Stimulated activated CD8-positive, alpha-beta memory T cell treated with anti-CD3 and anti-CD28 coated beads, Interleukin-7, amount 100 ng/mL, for 4 hours (primary cell): ENCODE measurements at places on chromosomes 4 and X.

DNA sequence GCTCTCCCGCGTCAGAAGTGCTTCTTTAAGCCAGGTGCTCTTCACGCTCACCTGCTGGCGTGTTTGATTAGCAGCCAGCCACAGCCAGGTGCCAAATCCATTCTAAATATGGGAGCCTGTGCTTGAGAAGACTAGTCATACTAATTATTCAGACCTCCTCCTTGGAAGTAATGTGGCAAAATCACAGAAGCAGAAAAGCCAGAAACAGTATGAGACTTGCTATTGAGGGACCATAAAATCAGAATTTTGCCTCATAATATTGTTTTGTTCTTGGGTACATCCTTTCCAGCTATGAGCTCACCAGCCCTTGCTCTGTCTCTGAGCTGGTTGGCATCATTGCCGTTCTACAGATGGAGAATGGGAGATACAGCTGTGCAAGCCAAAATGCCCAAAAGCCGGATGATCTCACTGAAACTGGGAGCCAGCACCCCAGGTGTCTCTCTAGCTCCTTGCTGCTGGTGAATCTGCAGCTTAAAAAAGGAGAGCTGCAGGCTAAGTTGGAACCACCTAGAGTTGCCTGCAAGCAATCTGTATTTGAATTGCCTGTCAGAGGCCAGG lies 205.4 kb downstream of the SHROOM3 start:
- no peak for DNase-seq

GRCh38 chrX:40088299-40088625 lies 9.5 kb downstream of the BCOR start:
- no peak for DNase-seq

GRCh38 chr4:2888886-2889285 lies 45.2 kb downstream of the ADD1 start:
- no peak for DNase-seq

GRCh38 chr4:152817331-152817730 lies 37.6 kb downstream of the ARFIP1 start:
- no peak for DNase-seq

GRCh38 chr4:124427095-124427767 lies 285.3 kb downstream of the ANKRD50 start:
- no peak for DNase-seq

GRCh38 chr4:16896881-16897750 lies 1.3 kb downstream of the LDB2 start:
- DNase-seq, result no peak

DNA sequence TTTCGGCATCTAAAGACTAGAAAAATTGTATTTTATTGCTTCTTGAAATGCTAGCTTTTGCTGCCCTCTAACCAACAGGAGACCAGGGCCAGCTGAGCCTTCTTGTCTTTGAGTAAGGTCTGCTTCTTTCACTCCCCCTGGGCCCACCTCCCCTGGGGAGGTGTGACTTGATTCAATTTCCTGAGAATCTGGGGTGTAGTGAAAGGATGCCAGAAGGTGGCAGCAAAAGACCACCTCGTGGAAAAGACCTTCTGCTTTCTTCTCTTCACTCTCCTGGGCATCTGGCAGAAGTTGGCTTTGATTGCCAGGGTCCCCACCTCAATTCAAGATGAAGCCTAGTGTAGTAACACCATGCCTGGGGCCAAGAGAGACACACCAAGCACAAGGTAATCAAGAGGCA lies 96.5 kb upstream of the MAOA start:
- DNase-seq, result no peak

GRCh38 chrX:101659601-101660063 lies at the start of gene ARMCX2:
ARMCX2 (minus strand) TSS chrX:101659850; CDS start chrX:101657588, 2,262 bp downstream.
- DNase-seq, result no peak

- peak; percentile 19 for DNase-seq
These were observed at the start of gene SPINK2 for GRCh38 chr4:56821381-56822243. SPINK2 (minus strand) TSS chr4:56821701; CDS start chr4:56821662, 39 bp downstream.

- no peak for DNase-seq
These were observed 39.7 kb downstream of the NUDT9 start for GRCh38 chr4:87462102-87462501.

DNA sequence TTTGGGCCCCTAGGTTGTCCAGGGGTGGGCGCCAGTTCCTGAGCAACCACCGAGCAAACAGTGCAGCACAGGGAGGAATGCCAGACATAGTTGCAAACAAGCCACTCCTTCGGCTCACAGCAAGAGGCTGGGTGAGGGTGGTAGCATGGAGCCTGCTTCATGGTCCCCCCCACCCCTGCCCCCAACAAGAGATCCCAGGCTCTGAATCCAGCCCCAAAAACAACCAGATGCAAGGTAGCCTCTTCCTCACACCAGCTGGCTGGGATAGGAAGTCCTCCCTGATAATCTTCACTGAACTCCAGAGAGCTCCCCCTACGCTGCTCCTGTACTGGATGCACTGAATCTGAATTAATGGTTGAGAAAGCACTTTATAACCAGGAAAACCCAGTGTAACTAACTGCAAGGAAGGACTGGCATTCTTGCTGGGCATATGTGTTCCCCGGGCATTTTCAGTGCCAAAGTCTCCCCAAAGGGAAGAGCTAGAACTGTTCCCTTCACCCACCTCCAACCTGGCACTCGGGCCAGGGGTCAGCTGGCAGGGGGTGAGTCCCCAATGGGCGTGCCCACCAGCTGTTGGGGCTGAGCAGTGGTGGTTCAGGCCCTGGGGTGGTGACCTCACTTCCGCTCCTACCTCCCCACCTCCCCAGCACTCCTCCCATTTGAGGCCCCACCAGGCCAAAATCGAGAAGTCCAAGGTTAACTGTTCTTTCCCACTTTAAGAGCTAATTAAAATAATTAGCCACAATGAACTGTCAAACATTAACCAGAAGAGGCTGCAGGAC lies 1.5 kb downstream of the ELF4 start:
- DNase-seq, result no peak

- no peak for DNase-seq
These were observed 88.1 kb downstream of the RTL5 start for GRCh38 chrX:72043636-72044035.

DNA sequence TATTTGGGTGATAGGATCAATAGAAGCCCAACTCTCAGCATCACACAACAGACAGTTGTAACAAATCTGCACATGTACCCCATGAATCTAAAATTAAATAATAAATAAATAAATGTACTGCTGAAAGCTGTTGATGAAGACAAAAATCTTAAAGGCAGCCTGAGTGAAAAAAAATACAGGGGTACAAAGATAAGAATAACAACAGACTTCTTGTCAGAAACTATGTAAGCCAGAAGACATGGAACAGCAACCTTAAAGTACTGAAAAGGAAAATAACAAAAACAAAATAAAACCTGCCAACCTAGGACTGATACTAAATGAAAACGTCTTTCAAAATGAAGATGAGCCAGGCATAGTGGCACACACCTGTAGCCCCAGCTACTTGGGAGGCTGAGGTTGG lies 25.0 kb upstream of the PDLIM5 start:
- no peak for DNase-seq

DNA sequence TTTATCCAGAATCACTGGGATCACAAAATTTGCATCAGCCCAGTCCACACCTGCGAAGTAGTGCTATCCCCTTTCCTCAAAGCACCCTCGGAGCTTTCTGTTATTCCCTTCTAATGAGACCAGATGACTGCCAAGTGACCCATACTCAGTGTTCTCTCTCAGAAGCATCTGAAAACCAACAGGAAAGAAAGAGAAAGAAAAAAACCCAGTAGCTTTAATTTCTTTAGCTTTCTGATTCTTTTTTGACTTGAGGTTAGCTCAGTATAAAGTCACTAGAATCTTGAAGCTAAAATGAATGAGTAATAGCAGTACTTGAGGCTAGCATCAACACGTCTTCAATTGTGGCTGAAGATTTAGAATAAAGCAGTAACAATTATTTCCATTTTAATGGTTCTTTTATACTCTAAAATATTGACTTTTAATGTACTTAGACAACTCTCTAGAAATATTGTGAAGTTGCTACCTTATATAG lies 124.4 kb downstream of the ANK2 start:
- no peak for DNase-seq

- no peak for DNase-seq
These were observed 69.8 kb upstream of the CAPN6 start for GRCh38 chrX:111340054-111340453.

GRCh38 chr4:129233691-129234090 lies 137.7 kb downstream of the C4orf33 start:
- DNase-seq, result no peak

GRCh38 chr4:139957986-139958738 lies 195.8 kb downstream of the MAML3 start:
- no peak for DNase-seq

DNA sequence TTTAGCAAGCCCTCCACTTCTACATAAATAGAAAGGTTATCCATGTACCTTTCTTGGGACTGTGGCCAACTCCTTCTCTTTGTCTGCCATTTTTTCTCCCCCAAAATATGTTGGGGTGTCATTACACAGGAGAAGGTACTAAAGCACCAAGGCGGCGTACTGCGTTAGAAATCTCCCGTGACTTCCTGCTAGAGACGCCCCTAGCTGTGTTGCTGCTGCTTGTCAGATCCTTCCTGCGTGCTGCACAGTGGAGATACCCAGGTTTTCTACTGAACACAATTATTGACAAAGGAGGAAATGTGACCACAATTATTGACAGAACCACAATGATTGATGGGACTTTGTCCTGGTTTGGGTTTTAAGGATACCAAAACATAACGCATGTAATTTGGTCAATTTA lies 97.7 kb downstream of the EFHC2 start:
- no peak for DNase-seq

DNA sequence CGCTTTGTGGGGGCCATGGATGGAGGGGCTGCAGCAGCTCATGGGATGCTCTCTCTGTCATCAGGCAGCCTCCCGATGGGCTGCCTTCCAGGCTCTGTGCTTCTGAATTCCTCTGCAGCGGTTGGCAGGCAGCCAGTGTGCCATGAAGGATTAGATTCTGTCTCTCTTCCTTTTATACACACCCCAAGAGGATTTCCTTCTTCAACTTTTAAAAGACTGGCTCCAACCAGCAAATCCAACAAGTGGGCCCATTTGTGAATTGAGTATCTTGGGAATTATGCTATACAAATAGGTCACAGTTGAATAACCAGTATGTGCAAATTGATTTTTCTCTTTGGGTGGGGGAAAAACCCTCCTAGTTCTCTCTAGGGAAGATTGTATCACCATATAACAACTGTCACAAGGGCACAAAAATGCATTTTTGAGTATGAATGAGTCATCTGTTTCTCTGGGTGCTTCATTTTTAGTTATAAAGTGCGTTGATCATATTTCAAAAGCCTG lies 96.8 kb upstream of the FAT1 start:
- DNase-seq, result no peak

DNA sequence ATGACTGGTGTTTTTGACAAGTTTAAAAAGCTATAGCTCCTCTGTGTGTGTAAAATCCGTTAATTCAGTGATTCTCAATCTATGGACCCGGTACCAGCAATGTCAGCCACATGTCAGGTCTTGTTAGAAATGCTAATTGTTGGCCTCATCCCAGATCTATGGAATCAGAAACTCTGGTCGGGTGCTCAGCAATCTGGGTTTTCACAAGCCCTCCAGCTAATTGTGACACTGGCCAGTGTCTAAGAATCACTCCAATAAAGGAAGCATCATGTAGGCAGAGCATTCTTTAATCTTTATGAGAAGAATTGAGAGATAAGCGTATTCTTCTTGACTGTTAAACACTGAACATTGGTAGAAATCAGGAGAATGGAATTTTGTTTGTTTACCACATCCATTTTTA lies 1498.2 kb upstream of the TENM3 start:
- DNase-seq, result no peak

DNA sequence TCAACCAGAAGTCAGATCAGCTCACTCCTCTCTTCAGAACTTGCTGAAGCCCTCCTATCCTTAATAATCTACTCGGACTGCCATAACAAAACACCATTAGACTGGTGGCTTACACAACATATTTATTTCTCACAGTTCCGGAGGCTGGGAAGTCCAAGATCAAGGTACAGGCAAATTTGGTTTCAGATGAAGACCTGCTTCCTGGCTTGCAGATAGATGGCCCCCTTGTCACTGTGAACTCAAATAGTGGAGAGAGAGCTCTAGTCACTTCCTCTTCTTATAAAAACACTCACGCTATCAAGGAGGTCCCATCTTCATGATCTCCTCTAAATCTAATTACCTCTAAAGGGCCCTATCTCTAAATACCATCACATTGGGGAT lies 125.1 kb downstream of the CAMK2D start:
- DNase-seq, result no peak

DNA sequence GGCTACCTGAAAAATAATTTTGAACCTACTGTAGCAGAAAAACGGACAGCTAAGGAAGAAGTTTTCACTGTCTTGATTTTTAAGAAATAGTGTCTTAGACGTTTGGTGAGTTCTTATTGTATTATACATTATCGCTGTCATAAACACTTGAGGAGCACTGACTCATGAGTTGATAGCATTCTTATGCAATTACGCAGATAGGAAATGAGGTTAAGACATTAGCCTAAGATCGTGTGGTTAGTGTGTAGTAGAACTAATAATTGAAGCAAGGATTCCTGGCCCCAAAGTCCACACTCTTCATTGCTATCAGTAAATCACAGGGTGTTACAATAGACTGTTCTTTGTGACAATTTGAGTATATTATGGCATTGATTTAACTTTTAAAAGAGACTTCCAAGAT lies 238.1 kb downstream of the ARAP2 start:
- DNase-seq, result no peak

DNA sequence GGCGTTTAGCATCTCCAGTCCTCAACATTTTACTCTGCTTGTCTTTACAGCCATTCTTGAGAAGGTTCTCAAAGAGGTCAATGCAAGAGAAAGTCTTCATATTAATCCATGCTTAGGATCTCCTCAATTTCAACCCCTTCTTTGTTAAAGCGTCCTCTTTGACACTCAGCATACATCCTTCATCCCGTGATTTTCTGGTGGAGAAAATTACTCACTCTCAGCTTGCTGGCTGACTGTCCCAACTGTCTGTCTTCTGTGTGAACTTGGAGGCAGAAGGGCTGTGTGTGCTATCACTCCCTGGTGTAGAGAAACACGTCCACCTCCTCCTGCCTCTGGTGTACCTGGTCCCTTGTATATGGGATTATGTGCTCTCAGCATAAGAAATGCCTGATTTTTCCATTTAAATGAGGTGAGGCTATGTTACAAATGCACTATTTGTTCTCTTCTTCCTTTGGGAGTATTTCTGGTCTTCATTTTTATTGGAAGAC lies 57.8 kb downstream of the GALNT7 start:
- DNase-seq, result no peak

- DNase-seq, result no peak
These were observed 41.3 kb downstream of the C4orf50 start for GRCh38 chr4:5976921-5977320.

DNA sequence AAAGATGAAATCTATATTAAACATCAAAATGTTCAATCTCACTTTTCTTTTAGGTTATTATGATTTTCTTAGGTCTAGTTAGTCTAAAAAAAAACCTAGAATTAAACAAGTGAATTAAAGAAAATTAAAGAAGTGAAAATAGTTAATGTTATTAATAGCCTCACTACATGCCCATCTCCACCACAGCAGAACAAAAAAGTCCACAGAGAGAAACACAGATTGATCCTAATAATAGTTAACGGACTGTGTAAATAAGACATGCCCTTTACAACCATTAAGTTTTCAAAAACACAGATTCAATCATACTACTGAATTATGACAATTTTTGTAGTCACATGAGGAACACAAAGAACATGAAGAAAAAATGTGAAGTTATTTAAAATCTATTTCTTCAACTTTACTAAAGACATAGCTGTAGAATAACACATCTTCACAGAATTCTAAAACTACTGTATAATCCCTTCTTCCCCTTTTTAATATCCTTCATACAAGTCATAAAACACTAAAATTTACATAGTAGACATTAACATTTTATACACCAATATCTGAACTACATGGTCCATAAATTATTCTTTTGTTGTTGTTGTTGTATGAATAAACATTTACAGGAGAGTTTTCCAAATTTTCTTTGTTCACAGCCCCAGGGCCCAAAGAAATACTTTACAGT lies 15.3 kb downstream of the HELQ start:
- DNase-seq, result no peak
